ENCODE measurements at places on chromosomes 2 and 18.

GRCh38 chr18:49510393-49511115, 23.5 kb upstream of the C18orf32 start:
- DNase-seq = no peak
- H3K4me1 ChIP-seq = no peaks in the 10 kb centered on the region
- no peak overlapping the region for H3K4me3 ChIP-seq
- H3K27me3 ChIP-seq = peaks cover 20% of the 10 kb centered on the region

DNA sequence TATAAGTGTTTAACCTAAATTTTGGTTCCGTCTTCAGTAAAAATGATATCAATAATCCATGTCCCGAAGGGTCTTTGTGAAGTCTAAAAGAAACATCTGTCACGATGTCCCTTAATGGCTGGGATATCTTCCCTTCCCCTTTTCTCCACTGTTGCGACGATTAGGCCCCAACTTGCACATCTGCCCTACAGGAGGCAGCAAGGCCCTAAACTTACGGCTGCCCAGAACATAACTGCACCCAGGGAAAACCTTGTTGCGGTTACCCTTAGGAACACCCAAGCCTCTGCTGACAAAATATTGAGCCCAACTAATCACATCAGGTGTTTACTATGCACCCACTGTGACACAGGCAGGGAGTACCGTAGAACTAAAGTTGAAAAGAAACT, 1.3 kb upstream of the SMAD2 start:
- H3K4me1 ChIP-seq = peaks cover 24% of the 10 kb centered on the region
- H3K36me3 ChIP-seq = no peaks in the 10 kb centered on the region
- no peak for DNase-seq
- peak overlapping the region; percentile 85 for H3K4me3 ChIP-seq

- no peak overlapping the region for H3K4me3 ChIP-seq
- peaks cover 46% of the 10 kb centered on the region for H3K36me3 ChIP-seq
- no peak overlapping the region for H3K27ac ChIP-seq
- no peaks in the 10 kb centered on the region for H3K27me3 ChIP-seq
These were observed 12.8 kb downstream of the EIF2AK2 start for GRCh38 chr2:37143974-37144373.

GRCh38 chr2:225865468-225865867, 466.0 kb downstream of the NYAP2 start:
- no peak overlapping the region for H3K27ac ChIP-seq
- no peak overlapping the region for H3K4me3 ChIP-seq
- DNase-seq = peak; percentile 10
- no peaks in the 10 kb centered on the region for H3K27me3 ChIP-seq

DNA sequence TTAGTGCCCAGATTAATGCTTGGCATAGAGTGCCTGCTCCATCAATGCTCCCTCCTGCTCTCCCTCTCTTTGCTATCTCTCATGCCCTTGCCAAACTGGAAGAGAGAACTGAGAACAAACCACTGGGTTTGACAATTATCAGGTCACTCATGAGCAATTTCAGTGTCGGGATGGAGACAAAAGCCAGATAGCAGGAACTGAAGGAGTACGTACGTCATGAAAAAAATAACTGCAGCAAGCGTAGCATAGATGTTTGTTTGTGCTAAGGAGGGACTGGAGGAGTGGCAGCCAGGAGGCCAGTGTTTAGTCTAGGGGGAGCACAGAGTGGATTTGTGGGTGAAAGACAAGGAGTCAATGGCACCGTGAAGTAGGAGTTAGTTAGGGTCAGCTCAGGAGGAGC, 113.3 kb downstream of the POLE4 start:
- H3K27ac ChIP-seq = no peak overlapping the region
- H3K27me3 ChIP-seq = no peaks in the 10 kb centered on the region
- H3K4me1 ChIP-seq = peaks cover 5% of the 10 kb centered on the region
- no peak for DNase-seq
- no peaks in the 10 kb centered on the region for H3K36me3 ChIP-seq

DNA sequence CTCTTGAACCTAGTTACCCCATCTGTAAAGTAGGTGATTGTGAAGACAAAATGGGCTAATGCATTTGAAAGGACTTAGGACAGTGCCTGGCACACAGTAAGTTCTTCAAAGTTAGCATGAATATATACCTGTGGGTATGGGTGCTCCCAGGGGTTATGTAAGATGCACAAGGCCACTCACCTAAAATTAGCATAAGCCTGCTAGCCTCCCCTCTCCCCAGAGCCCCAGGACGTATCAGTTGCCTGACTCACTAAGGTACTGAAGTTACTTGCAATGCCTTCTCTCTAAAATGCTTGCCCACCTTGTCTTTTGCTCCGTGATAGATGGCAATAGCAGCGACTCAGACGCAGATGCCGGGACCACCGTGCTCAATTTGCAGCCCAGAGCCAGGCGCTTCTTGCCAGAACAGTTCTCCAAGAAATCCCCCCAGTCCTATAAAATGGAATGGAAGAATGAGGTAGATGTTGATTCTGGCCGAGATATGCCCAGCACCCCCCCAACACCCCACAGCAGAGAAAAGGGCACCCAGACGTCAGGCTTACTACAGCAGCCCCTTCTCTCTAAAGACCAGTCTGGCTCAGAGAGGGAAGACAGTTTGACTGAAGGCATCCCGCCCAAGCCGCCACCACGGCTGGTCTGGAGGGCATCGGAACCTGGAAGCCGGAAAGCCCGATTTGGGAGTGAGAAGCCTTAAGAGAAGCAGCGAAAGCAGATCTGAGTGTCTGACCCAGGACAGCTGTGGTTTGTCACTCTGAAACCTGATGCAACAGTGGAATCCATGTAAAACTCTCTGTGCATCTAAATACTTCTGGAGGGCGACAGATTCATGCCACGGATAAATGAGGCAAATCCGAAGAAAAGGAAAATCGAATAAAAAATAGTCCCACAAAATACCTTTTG, 53.8 kb upstream of the TMEM182 start:
- DNase-seq = no peak
- no peaks in the 10 kb centered on the region for H3K36me3 ChIP-seq
- H3K4me3 ChIP-seq = no peak overlapping the region
- peaks cover 9% of the 10 kb centered on the region for H3K27me3 ChIP-seq

DNA sequence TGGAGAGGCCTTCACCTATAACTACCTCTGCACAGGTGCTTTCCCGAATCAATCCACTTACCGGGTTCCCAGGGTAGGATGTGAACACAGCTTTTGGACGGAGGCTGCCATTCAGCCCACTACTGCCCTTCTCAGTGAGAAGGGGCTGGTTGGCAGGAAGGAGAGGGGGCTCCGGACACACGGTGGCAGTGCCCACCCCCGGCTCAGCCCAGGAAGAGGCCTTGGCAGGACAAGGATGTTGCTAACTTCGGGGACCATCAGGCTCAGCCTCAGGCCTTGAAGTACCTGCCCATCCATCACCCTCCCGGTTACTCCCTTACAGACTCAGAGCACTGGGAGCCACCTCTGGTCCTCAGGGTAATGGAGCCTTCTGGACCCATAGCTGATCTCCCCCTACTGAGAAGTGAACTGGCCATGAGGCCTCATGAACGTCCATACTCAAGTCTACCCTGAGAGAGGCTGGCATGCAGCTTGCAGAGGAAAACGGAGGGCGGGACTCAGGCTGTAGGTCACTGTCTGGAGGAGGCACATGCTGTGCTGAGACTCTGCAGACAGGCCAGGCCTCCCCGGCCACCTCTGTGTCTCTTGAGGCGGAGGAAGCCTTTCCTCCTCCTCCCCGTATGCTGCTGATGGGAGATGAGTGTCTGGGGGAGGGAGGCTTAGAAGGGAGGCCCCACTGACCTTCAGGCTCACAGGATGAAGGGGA, 191.0 kb downstream of the TWIST2 start:
- DNase-seq = no peak
- no peak overlapping the region for H3K4me3 ChIP-seq
- no peaks in the 10 kb centered on the region for H3K4me1 ChIP-seq
- H3K27me3 ChIP-seq = peaks cover 39% of the 10 kb centered on the region

GRCh38 chr18:48292782-48293424, 116.3 kb downstream of the ZBTB7C start:
- no peak for DNase-seq
- peaks cover 6% of the 10 kb centered on the region for H3K4me1 ChIP-seq
- no peaks in the 10 kb centered on the region for H3K36me3 ChIP-seq
- H3K27ac ChIP-seq = no peak overlapping the region

GRCh38 chr2:219918944-219919343, 291.5 kb downstream of the SLC4A3 start:
- no peaks in the 10 kb centered on the region for H3K4me1 ChIP-seq
- no peaks in the 10 kb centered on the region for H3K36me3 ChIP-seq
- no peak overlapping the region for H3K4me3 ChIP-seq
- H3K27me3 ChIP-seq = peaks cover 8% of the 10 kb centered on the region
- no peak overlapping the region for H3K27ac ChIP-seq

- peaks cover 2% of the 10 kb centered on the region for H3K27me3 ChIP-seq
- no peak for DNase-seq
- H3K4me1 ChIP-seq = peaks cover 4% of the 10 kb centered on the region
- no peaks in the 10 kb centered on the region for H3K36me3 ChIP-seq
These were observed 7.2 kb downstream of the HADHB start for GRCh38 chr2:26251893-26252292.

DNA sequence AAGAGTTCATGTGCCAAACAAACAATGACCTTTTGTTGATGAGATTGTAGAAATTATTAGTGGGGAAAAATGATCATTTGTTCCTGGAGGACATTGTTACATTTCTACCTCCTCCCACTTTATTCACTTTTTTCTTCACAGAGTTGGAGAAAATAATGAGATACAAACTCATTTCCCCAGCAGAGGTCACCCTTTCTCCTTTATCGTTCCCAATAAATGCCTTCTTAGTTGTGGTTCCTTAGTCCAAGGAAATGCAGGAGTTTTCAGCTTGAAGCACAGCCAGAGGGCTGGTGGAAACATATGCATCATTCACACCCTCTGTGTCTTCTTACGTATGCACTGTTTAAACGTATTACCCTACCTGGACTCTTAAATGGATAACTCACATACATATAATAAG, 108.8 kb downstream of the SLC4A3 start:
- no peak overlapping the region for H3K27ac ChIP-seq
- no peak overlapping the region for H3K4me3 ChIP-seq
- peaks cover 21% of the 10 kb centered on the region for H3K4me1 ChIP-seq
- H3K27me3 ChIP-seq = peaks cover 10% of the 10 kb centered on the region
- no peaks in the 10 kb centered on the region for H3K36me3 ChIP-seq

DNA sequence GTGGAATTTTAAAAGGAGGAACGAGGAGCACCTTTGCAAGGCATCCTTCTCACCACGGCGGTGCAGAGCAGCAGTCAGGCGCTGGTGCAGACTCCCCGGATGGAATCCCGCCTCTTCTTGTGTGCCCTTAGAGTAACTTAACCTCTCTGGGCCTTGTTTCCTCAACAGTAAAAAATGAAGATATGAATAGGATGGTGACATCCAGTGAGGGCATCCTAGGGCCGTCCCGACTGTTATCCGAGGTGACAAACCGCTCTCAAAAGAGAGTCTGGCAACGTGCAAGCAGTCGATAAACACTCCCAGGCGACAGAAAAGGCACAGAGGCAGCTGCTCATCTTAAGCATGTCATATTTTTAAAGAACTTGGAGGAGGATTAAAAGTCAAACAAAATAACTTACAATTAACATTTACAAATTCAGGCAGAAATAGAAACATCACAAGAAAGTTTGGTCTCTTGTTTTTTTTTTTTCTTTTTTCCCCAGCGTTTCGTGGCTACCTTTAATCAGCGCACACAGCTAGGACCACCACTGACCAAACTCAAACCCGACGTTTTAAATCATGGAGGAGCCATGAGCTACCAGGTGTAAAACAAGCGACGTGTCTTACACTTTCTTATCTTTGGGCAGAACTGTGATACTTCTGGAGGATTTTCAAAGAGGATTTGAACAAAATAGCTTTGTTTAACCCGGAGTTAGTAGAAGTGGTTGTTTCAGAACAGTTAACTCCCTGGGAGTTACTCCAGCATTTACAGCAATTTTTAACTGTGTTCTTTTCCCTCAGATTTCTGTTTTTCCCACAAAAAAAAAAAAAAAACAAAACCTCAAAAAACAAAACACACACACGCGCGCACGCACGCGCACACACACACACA, 2.1 kb downstream of the MBP start:
- no peaks in the 10 kb centered on the region for H3K36me3 ChIP-seq
- H3K4me3 ChIP-seq = no peak overlapping the region
- H3K27me3 ChIP-seq = peaks cover 27% of the 10 kb centered on the region
- H3K4me1 ChIP-seq = peaks cover 36% of the 10 kb centered on the region
- H3K27ac ChIP-seq = no peak overlapping the region

DNA sequence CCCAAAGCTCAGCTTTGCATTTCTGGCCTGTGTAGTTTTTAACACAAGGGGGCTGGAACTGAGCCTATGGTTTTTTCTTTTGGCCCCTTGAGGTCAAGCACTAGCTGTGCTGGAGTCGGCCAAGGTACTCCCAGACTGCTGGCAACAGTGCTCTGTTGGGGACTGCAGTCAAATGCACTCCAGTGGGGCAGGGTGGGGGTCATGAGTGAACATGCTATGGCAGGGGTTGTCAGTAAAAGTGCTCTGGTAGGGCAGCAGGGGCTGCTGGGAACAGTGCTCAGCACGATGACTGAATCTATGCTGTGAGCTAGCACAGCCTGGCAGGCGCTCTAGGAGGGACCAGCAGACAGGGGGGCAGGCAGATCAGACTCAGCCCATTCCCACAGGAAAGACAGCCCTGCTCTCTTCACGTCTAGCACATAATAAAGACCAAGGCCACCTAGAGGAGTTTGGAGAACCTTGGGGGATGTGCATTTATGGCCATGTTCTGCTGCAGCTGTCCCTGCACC, 55.0 kb upstream of the CERS6 start:
- no peak overlapping the region for H3K4me3 ChIP-seq
- DNase-seq = no peak
- H3K4me1 ChIP-seq = peaks cover 4% of the 10 kb centered on the region
- no peaks in the 10 kb centered on the region for H3K36me3 ChIP-seq
- peaks cover 4% of the 10 kb centered on the region for H3K27me3 ChIP-seq
- H3K27ac ChIP-seq = no peak overlapping the region

DNA sequence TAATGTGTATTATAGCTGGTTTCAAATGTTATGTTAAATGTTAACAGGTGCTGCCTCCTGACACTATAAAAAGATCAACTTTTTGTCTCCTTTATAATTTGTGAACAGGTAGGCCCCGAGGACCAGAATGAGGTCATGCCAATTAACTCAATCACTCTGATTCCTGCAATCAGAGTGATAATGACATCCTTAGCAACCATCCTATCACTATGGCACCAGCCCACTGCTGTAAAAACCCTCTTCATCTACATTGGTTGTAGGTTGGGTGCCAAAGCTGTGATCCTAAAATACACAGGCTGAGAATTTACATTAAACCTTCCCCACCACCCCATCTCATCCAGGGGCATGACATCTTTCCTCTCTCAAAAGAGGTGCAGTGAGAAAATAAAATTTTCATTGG, 103.5 kb downstream of the CPO start:
- no peak overlapping the region for H3K27ac ChIP-seq
- H3K36me3 ChIP-seq = no peaks in the 10 kb centered on the region
- no peak for DNase-seq
- peaks cover 19% of the 10 kb centered on the region for H3K4me1 ChIP-seq
- no peak overlapping the region for H3K4me3 ChIP-seq

- no peaks in the 10 kb centered on the region for H3K36me3 ChIP-seq
- H3K27ac ChIP-seq = no peak overlapping the region
- no peak for DNase-seq
These were observed 31.6 kb upstream of the CCBE1 start for GRCh38 chr18:59728816-59729215.

GRCh38 chr2:1758774-1759610, 14.7 kb upstream of the PXDN start:
- no peak overlapping the region for H3K4me3 ChIP-seq
- H3K27me3 ChIP-seq = peaks cover 33% of the 10 kb centered on the region
- H3K36me3 ChIP-seq = no peaks in the 10 kb centered on the region
- no peak for DNase-seq
- no peak overlapping the region for H3K27ac ChIP-seq
- H3K4me1 ChIP-seq = no peaks in the 10 kb centered on the region

Measured in HFFc6 (cell line).